ENCODE measurements at places on chromosomes 4 and X.

DNA sequence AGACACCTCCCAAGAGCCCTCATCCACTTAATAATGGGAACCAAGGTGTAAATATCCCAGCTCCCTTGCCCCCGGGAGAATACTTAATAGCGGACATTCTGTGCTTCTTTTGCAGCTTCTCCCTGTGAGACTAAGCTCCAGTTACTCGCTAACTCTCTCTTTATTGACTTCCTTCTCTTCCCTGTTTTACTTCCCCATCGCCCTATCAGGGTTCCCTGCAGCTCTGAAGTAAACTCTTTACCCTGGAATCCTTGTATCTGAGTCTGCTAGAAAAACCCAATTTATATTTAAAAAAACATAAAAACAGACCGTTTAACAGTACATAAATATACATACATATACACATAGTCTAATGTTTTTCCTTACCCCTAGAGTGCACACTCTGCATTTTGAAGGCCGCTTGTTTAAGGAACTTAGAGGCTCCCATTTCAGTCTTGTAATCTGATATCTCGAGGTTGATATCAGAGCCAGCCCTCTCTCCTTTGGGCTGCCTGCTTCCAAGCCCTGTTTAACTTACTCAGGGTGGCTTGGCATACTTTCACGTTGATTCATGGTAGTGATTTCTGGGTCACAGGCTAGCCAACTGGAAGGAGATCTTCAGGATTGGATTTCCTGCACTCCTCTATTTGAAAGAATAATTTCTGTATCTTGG, 177.4 kb upstream of the SCML1 start:
- no peak for DNase-seq

- DNase-seq, result no peak
Measured at GRCh38 chr4:182513587-182514291, 270.5 kb downstream of the TENM3 start.

DNA sequence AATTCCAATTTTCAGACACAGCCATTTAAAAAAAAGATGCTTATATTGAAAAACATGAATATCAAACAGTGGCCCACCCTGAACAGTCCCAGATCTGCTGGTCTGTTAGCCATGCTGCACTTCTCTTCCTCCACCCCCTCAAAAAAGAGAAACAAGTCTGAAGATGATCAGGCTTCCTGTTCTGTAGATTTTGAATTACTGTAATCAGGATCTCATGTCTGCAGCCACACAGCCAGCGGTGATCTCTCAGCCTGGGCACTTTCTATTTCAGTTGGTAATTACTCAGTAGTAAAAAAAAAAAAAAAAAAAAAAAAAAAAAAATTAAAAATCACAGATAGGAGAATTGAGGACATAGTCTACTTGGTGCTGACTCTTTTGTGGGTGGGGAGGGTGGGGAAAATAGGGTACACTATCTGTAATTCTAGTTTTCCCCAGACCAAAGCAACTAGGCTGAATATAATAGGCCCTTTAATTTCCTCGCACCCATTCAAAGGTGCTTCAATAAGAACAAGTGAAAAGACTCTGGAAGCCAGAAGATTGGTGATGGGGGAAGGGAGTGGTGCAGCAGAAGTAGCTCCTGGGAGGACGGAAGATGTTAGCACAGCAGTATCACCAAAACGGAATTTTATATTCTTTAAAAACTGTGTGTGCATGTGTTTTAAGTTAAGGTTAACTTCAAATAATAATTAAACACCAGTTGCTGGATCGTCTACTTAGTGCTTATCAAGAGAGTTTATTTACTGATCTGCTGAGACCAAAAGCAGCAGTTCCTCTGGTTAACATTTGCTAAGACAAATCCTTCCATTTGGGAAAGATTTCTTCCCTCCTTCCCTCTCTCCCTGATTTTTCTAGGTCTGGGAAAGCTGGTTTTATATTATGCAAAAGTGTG, 47.0 kb downstream of the SPRY1 start:
- peak; percentile 56 for DNase-seq

GRCh38 chr4:23945451-23946017, 55.7 kb upstream of the PPARGC1A start:
- DNase-seq, result no peak

- DNase-seq, result no peak
Measured at GRCh38 chrX:41391606-41392005, 55.5 kb upstream of the NYX start.
